CD4-positive, alpha-beta memory T cell (primary cell): ENCODE measurements at places on chromosomes 12 and 14. TPM values are rescaled to one million over a fixed set of nuclear protein-coding genes. Genes with fewer than 3 reads are reported as not detected.

- DNase-seq: no peak
- H3K27me3 ChIP-seq: no peaks in the 10 kb centered on the region
- H3K4me3 ChIP-seq: no peak overlapping the region
- H3K4me1 ChIP-seq: no peaks in the 10 kb centered on the region
Measured at GRCh38 chr12:111732786-111733185, 33.9 kb upstream of the ALDH2 start.

DNA sequence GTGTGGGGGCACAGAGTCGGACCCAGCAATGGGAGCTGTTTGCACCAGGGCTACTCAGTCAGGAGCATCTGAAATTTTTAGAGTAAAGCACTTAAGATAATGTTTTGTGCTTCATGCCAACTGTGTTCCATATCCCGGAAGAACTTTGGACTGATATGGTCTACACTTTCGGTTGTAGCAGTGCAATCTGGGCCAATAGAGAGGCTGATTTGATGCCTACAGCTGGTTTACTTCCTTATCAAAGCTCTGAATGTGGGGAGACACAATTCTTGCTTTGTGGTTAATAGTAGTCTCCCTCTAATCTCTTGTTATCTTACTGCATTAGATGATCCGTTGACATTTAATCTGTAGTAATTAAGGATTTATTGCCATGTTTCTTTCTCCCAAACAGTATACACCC is 7.8 kb upstream of the VDR start:
- DNase-seq: no peak
- H3K36me3 ChIP-seq: no peaks in the 10 kb centered on the region
- H3K27ac ChIP-seq: no peak overlapping the region
- no peaks in the 10 kb centered on the region for H3K27me3 ChIP-seq
- H3K4me3 ChIP-seq: no peak overlapping the region

Gene CLMN
- 0.70 TPM for total RNA-seq

GRCh38 chr14:104341532-104342434 is 203.4 kb downstream of the KIF26A start:
- no peak for DNase-seq
- H3K27ac ChIP-seq: no peak overlapping the region
- no peaks in the 10 kb centered on the region for H3K27me3 ChIP-seq
- no peaks in the 10 kb centered on the region for H3K4me1 ChIP-seq
- no peak overlapping the region for H3K4me3 ChIP-seq
